ENCODE measurements at places on chromosomes 3 and 15. TPM values are rescaled to one million over a fixed set of nuclear protein-coding genes. Genes with fewer than 3 reads are reported as not detected.

PLEKHO2 gene
- 68.3 TPM for total RNA-seq

KNG1 gene
- not detected for total RNA-seq

DPPA2 gene
- not detected for total RNA-seq

GABRA5 gene
- total RNA-seq, result not detected

ACP3 gene
- total RNA-seq, result 19.9 TPM

ISG20 gene
- 32.0 TPM for total RNA-seq

EFHB gene
- total RNA-seq, result 5.6 TPM

CYP8B1 gene
- total RNA-seq, result not detected

TMEM207 gene
- not detected for total RNA-seq

RFTN1 gene
- total RNA-seq, result 58.2 TPM

NR1I2 gene
- 0.21 TPM for total RNA-seq

RAD51 gene
- 1.1 TPM for total RNA-seq

LRRC31 gene
- 1.1 TPM for total RNA-seq

MRPL46 gene
- total RNA-seq, result 15.3 TPM

ARPP21 gene
- not detected for total RNA-seq

INSYN1 gene
- 3.8 TPM for total RNA-seq

PATL2 gene
- 4.5 TPM for total RNA-seq

CERS3 gene
- total RNA-seq, result not detected

PEX11A gene
- total RNA-seq, result 10.1 TPM

GOLGA8T gene
- not detected for total RNA-seq

LSAMP gene
- 20.1 TPM for total RNA-seq

TMC3 gene
- total RNA-seq, result not detected

TRIM42 gene
- total RNA-seq, result not detected

SCN11A gene
- 0.27 TPM for total RNA-seq

PFKFB4 gene
- total RNA-seq, result 12.9 TPM

RLBP1 gene
- not detected for total RNA-seq

ANKUB1 gene
- total RNA-seq, result 3.1 TPM

GPR160 gene
- 24.4 TPM for total RNA-seq

TMEM212 gene
- 5.2 TPM for total RNA-seq
